Activated CD8-positive, alpha-beta memory T cell treated with anti-CD3 and anti-CD28 coated beads for 4 hours (primary cell): ENCODE measurements at places on chromosomes 1 and 21.

- DNase-seq, result no peak
These were observed 221.3 kb downstream of the PBX1 start for GRCh38 chr1:164780111-164780812.

- DNase-seq, result no peak
These were observed 32.1 kb downstream of the CD247 start for GRCh38 chr1:167486090-167486824.

GRCh38 chr21:27580276-27580675 lies 613.4 kb upstream of the ADAMTS5 start:
- no peak for DNase-seq

- DNase-seq, result no peak
These were observed 19.0 kb upstream of the LUZP1 start for GRCh38 chr1:23187637-23188036.

DNA sequence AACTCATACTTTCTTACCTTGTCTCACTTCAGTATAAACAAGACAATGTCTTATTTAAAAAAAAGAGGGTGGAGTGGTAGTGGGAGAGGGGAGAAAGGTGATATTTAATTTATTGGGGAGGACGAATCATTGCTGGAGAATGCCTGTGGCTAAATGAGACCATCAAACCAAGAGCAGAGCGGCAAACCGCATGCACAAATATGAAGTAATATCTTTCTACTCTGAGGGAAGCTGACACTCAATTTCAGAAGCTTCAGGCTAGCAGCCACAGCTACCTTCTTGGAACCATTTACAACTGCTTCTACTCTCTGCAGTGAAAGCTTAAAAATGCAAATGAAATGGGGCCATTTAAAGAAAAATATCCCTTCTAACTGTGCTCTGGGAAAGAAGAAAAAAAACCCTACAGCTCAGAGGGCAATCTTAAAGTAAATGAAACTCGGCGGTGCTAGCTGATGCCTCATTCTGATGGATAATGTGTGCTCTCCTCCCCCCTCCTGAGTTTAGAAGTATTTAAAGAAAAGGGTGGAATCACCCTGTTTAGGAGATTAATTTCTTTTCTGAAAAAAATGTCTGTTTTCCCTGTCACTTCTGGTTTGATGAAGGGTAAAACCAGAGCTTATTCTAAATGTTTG lies 178.2 kb upstream of the CAMK1G start:
- no peak for DNase-seq

DNA sequence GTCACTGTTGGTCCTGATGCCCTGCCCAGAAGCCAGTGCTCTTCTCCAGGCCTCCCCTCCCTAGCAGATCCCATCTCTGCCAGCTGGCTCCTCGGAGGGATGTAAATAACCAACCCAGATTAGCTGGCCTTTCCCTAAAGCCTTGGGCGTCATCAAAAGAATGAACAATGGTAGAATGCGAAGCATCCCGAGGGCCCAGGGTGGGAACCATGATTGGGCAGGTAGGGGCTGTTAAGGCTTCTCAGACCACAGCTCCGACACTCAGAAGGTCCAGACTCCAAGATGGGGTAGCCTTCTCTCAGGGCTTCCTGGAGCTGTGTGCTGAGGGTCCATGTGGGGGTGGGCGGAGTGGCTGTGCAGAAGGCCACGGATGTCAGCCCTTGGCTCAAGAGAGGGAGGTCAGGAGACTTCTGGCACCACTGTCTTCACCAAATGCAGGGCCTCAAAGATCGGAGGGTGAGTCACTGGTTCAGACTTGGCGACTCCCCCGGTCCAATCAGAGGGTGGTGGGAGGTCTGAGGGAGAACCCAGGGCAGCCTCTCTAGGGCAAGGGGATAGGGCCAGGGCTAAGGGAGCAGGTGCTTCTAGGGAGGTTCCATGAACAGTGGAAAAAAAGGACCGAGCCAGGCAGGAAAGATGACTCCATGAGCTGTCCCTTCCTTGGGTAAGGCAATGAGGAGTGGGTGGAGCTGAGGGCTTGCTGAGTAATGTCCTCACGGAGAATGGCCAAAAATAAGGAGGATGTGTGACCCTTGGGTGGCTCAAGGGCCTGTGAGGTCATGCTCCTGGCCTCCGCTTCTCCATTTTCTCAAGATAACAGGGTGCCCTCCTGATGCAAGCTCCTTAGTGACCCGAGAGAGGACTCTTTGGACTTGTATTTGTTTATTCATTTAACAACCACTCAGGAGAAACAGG lies 58.4 kb upstream of the EPS8L3 start:
- no peak for DNase-seq

GRCh38 chr1:96713649-96714048 lies 7.9 kb upstream of the PTBP2 start:
- no peak for DNase-seq

- no peak for DNase-seq
These were observed 5.8 kb downstream of the MAGI3 start for GRCh38 chr1:113396102-113396501.

- DNase-seq, result no peak
These were observed 123.3 kb upstream of the DPYD start for GRCh38 chr1:98044071-98044697.
